ENCODE measurements at places on chromosomes 4 and X.

DNA sequence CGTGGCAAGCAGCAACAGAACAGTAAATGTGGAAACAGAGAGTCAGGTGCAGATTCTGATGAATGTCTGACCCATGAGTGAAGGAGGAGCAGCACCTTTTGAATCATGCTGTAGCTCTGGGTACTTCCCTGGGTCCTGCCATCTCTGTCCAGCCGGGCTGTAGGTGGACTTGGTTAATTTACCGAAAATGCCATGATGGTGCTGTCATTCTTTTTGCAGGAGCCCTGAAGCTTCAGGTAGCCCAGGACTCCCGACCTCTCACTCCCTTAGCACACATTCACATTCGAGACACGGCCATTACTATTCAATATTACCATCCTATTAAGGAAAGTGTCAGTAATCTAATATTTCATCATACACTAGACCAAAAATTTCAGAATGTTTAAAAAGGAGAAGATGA, 320.9 kb downstream of the STK32B start:
- DNase-seq: no peak

DNA sequence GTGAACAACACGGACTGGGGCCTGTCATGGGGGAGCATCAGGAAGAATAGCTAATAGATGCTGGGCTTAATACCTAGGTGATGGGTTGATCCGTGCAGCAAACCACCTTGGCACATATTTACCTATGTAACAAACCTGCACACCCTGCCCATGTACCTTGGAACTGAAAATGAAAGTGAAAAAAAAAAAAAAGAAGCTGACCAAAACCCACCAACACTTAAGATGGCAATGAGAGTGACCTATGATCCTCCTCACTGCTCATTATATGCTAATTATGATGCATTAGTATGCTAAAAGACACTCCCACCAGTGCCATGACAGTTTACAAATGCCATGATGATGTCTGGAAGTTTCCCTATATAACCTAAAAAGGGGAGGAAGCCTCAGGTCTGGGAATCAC, 503.2 kb upstream of the CTSO start:
- DNase-seq: no peak

DNA sequence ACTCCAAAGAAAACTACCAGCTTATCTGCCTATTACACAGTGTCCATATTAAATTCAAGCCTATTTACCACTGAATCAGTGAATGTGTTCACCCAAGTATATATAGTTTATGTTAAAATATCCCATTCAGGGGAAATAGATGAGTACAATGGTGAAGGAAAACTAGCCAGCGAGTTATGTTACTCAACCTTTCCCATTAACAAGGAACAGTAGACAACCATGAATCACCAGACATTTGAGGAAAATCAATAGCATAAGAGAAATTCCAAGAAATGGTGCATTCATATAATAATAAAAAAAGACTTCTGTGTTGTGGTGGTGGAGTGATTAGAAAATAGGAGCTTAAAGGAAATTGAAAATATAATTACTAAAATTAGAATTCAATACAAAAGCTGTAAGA, 21.3 kb downstream of the IQCM start:
- no peak for DNase-seq

GRCh38 chr4:177332119-177332518, 22.4 kb downstream of the NEIL3 start:
- no peak for DNase-seq

GRCh38 chr4:39754309-39754708, 56.4 kb downstream of the UBE2K start:
- no peak for DNase-seq

DNA sequence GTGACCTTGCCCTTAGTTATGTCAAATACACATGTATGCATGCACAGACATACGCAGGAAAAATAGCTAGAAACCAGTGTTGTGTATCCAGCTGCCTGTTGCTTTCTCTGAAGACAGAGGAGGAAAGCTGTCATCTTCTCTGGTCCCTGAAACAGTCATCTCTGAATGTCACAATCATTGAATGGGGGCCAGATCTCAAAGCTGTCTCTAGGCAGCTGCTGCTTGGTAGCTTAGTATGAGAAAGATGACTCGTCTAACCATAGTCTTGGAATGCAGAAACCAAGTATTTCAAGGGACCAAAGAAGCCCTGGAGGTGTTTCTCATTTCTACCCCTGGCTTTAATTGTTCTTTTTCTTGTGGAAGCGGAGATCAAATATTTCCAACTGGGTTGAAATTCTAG, 4.0 kb downstream of the GRIA3 start:
- DNase-seq: no peak

- no peak for DNase-seq
Observed at GRCh38 chr4:179225594-179225993, 1783.4 kb upstream of the AGA start.
